NCI-H460 (cell line): ENCODE measurements at places on chromosomes 16 and 17. TPM values are rescaled to one million over a fixed set of nuclear protein-coding genes. Genes with fewer than 3 reads are reported as not detected.

DNA sequence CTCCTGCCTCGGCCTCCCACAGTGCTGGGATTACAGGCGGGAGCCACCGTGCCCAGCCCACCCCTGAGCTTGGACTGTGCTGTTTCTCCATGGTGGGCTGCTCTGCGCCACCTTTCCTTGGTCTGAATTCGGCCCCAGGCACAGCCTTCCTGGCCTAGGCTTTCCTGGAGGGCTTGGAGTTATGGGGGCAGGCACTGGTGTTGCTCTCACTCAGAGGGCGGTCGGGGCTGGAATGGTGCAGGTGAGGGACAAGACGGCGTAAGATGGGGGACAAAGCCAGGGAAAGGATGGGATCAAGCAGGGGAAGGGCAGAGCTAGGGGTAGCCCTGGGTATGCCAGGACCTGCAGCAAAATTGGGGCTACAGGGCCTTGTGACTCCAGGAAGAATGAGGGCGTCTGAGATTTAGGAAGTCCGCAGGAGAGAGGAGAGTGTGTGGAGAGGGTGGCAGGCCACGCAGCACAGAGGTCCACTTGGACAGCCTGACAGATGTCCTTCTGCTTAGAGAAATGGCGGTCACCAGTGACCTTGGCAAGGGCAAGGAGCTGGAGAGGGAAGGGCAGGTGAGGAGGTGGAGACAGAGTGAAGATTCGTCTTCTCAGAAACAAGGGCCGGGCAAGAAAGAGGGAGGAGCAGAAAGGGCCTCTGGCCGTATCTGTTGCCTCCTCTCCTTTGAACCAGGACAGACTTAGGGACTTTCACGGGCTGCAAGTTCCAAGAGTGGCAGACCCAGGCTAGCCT lies 1.6 kb upstream of the ATP6V0C start:
- no peak for DNase-seq

The PGAP3 gene
- total RNA-seq, result 5.3 and 5.8 TPM in 2 replicates

DNA sequence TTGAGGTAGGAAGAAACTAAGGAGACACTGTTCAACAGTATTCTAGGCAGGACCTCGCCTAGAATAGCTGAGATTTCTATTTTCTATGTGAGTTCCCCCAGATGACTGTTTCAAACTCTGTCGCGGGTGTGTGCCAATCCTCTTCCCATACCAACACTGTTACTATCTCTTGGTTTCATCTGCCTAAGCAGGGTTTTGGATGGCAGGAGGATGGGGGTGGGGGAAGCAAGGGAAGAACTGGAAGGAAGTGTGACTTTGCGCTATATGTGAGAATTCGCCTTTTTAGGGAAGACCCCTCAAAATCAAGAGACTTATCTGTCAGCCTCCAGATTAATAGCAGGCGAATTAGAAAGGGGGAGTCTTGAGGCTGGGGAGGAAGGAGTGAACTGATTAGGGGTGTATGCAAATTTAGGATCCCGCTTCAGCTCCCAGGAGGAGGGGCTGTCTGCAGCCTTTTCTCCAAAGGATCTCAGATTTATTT lies 521 bp upstream of the G6PC3 start:
- DNase-seq, result peak; percentile 64

The CLEC10A gene
- not detected in 2 replicates for total RNA-seq

- no peak for DNase-seq
Observed at GRCh38 chr16:87538160-87538559, 45.3 kb upstream of the ZCCHC14 start.

GRCh38 chr17:82351713-82352488 lies 7.1 kb upstream of the TEX19 start:
- DNase-seq, result peak; percentile 83

The CNGB1 gene
- not detected in 2 replicates for total RNA-seq

The C17orf67 gene
- 0.32 and 0.50 TPM in 2 replicates for total RNA-seq

DNA sequence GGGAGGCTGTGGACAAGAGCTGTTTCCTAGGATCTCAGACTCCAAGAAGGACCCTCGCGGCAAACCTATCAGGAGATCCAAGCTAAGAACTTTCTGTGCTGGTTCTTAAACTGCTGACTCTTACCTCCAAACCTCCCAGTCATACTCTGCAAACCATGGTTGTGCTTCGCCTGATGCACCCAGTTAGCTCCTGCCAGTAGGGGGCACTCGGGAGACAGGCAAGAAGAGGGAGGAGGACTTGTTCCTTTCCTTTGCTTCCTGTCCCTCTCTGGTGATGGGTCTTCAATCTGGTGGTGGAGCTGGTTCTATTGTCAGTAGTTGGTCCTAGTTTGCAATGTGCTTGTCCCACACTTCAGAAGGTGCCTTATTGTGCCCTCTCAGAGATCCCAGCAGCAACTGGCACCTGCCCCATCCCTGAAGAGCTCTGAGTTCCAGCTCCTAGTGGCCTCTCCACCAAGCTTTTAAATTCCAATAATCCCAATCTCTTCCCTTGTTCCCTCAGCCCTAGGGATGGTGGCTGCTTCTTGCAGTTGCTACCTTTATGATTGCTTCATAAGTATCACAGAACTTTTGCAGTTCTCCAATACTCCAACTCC lies 113.5 kb upstream of the RPL38 start:
- peak; percentile 41 for DNase-seq

- DNase-seq, result no peak
Observed at GRCh38 chr17:34763728-34764665, 184.6 kb downstream of the TMEM132E start.

DNA sequence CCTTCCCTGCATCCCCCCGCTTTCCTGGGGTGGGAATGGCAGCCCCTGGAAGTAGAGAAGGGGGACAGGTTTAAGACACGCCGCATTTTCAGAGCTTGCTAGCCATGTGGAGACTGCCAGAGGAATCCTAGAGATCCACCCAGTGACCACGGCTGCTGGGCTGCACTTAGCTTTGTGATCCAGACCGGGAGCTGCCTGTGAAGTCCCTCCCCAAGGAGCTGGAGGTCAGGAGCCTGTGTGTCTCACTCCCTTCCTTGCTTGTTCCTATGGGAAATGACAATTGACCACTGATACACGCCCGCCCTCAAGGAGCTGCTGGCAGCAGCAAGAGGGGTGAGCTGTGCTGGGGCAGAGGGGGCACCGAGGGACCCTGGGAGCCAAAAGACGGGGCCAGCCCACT lies 73.7 kb downstream of the SREBF1 start:
- DNase-seq, result no peak

DNA sequence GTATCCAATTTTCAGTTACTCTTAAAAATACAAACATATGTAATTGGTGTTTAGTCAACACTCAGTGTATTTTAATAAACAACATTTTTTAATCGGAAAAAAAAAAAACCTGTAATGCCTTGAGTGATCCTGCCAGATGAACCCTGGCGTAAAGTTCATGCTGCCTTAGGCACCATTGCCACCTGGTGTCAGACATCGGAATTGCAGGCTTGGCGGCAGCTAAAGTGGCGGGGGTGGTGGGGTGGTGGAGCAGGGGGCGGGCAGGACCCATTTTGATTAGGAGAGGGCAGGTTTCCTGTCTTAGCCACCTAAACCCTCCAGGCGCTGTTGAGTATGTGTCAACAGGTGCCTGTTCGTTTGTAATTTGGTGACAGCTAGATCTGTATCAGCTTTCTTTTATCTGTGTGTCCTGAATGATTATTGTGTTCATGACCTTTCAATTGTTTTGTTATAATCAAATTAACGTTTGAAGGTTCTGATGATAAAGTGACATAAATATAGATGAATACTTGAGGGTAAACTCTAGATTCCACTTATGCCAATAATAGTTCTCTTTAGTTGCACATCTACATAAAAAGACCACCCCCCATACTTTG lies 588.7 kb downstream of the CDH13 start:
- peak; percentile 15 for DNase-seq
